T-cell (primary cell): ENCODE measurements at places on chromosomes 16 and 17.
A peak's percentile ranks its signal among the peaks of the same experiment; 100 is the strongest.

- no peak for DNase-seq
These were observed 14.1 kb downstream of the PSMD11 start for GRCh38 chr17:32458371-32458770.

GRCh38 chr17:7388856-7389255 is 5.5 kb downstream of the PLSCR3 start:
- DNase-seq: no peak

GRCh38 chr17:74671031-74671771 is 41.5 kb downstream of the CD300LF start:
- peak; percentile 61 for DNase-seq

DNA sequence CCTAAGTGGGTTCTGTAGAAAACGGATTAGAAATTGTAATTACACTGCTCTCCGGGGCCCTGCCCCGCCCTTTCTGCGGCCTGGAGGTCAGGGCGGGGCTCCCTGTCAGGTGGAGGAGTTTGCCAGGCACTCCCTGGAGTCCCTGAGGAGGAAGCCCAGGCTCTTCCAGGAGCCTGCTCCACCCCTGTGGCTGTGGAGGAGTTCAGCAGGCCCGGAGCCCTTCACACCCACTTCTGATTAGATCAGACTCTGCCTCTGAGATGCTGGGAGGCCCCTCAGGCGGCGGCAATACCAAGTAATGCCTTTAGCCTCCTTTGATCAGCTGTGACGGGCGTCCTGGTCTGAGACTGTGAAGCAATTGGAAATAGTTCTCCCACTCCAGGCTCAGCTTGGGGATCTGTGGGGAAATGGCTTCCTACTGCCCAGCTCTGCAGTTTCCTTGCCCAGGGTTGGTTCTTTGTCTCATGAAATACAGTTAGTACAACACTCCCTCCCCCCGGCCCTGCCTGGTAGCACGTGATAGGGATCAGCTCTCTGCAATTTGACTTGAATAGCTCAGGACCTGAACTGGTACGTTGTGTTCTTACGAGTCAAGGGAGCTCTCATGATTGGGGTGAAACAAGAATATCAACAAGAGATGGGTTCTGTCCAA is 22.3 kb downstream of the BAIAP2 start:
- no peak for DNase-seq

DNA sequence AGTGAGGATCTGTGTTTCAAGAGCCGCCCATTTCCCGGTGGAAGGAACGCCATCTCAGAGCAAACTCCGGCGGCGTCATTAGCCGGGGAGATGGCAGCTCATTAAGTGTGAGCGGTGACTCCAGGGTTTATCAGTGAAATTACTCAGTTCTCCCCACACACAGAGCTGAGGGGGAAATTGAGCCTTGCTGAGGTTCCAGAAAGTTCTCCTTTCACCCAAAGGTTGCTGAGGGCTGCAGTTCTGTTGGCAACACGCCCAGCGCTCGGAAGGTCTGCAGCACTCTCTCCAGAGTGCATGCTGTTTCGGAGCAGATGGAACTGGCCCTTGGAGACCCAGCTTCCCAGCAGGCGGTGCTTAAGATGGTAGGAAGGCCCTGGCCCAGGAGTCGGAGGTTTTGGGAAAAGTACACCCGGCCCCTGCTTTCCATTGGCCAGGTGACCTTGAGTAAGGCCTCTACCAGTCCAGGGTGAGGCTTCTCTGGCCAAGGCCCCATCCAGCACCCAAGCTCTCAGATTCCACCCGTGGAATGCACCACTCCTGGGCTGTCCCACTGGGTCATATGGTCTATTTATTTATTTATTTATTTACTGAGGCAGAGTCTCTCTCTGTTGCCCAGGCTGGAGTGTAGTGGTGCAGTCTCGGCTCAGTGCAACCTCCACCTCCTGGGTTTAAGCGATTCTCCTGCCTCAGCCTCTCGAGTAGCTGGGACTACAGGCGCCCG is 167.7 kb upstream of the CIBAR2 start:
- DNase-seq: no peak

DNA sequence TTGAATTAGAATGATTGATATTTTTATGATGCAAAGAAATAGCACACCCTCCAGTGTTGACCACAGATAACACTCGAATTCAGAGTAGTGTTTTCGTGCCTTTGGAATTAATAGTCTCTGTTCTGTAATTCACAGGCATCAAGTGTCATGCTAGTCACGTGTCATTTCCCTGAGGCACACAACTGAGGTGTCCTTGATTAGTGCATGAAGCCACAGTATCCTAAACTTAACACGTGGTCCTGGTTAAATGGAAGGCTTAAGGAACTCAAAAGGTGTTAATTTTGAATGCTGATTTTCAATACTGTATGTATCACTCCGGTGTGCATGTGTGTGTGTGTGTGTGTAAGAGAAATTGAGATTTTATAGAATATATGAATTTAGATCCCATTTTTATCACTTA is 625.6 kb downstream of the TMEM114 start:
- no peak for DNase-seq

DNA sequence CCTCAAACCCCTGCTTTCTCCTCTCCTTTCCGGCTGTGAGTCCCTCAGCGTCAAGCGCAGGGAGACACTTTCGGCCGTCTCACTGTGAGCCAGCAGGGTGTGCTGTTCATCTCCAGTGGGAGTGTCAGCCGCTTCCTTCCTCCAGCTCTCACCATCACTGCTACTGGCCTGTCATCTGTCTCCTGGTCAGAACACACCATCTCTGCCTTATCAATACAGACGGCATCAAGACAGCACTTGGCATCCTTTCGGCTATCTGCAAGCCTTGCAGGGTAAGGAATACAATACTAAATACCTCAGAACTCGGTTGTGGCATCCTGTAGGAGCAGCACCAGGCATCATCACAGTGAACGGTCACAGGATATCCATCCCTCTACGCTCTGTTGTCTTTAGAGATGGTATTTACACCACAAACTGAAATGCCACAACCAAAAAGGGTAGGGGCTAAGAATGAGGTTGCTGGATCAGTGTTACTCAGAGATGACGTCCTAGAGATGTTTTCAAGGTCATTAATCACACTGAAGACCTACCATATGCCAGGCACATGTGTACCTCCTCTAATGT is 20.7 kb upstream of the CMTM4 start:
- DNase-seq: no peak

DNA sequence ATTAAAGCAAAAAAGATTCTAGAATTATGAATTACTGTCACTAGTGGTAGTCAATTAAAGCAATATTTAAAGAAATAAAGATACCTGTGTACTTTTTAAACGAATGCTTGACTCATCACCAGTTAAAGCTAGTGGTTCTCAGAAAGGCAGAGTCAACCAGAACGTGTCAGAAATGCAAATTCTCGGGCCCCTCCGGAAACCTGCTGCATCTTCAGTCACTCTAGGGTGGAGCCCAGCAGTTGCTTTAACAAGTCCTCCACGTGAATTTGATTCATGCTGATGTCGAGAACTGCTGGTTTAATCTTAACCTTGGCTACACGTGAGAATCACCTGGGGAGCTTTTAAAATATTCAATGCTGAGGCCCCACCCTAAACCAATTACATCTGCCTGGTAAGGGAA is 169.8 kb upstream of the SDK2 start:
- DNase-seq: no peak
